Stimulated activated CD8-positive, alpha-beta memory T cell treated with anti-CD3 and anti-CD28 coated beads, Interleukin-15, amount 100 ng/mL, for 4 hours (primary cell): ENCODE measurements at places on chromosomes 12 and 14.

GRCh38 chr12:42704340-42704739, 114.8 kb upstream of the PRICKLE1 start:
- DNase-seq = no peak

DNA sequence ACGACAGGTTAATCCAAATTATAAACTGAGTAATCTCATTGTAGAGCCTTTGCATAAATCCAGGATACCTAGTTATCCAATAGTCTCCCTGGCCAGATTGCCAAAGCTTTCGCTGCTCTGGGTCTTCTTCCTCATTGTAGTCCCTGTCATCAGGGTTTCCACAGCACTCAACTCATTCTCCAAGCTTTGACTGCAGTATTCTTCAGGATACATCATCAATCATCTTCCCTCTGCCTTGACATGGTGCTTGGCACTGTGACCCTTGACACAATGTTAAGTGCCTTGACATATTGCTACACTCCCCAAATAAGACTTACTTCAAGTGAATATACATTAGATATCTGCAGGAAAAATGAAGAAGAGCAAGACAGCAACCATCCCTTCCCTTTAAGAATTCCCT, 60.1 kb upstream of the RESF1 start:
- DNase-seq = no peak

- DNase-seq = no peak
Observed at GRCh38 chr12:121921066-121921465, 2.7 kb downstream of the CFAP251 start.

GRCh38 chr12:43315961-43316360, 236.0 kb downstream of the ADAMTS20 start:
- DNase-seq = no peak

DNA sequence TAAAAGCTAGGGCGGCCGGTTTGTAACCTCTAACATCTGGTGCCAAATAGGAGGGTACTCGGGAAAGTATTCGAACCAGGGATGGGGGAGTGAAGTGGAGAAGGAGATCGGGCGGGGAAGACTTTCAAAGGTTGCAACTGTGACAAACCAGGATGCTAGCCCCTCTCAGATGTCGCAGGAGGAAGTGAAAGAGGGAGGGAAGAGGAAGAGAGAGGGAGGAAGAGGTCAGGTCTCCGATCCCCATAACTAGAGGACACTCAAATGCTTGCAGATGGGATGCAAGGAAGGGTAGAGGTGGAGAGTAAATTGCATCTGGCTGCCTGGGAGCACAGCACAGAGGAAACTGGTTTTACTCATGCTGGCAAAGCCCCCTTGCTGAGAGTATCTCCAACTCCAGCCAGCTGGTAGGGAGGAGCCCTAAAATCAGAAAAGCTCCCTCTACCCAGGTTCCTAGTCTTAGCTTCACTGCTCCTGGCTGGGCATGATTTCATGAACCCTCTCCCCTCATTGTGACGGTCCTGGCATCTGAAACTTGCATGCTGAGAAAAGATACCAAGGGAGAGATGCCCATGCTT, 696.7 kb upstream of the TBX3 start:
- DNase-seq = no peak

- no peak for DNase-seq
Observed at GRCh38 chr12:42607584-42608058, 18.1 kb upstream of the PRICKLE1 start.

DNA sequence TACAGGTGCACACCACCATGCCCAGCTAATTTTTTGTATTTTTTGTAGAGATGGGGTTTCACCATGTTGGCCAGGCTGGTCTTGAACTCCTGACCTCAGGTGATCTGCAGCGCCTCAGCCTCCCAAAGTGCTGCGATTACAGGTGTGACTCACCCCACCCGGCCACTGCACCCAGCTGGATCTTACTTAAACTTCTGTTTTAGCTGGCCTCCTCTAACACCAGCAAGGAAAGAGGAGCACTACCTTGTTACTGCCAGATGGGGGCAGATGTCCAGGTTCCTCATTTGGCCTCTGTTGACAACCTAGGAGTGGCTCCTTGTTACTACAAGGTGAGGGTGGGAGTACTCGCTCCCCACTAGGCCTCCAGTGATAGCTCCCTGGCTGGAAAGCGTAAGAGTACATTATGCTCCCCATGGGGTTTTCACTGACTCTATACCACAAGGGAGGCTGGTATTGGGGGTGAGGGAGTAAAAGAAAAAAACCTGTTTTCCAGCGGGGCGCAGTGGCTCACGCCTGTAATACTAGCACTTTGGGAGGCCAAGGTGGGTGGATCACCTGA, 13.2 kb upstream of the ARF6 start:
- DNase-seq = no peak

DNA sequence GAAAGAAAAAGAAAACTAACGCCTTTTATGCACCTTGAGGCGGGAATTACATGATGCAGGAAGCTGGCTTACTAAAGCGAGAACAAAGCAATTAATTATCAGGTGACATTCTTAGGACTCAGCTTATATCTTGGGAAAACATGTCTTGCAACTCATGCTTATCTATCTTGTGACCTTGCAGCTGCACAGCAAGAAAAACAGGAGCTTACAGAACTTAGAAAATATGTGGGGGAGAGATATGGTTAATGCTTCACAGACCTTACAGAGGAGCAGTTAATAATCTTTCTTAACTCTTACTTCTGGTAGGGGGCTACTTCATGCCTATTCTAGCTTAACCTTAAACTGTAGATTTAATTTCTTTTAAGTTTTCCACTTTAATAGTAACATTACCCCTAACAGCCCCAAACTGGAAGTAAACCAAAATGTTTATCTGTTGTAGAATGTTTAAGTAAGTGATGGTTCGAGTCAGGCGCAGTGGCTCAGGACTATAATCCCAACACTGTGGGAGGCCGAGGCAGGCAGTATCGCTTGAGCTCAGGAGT, 13.2 kb upstream of the OR11G2 start:
- DNase-seq = no peak

DNA sequence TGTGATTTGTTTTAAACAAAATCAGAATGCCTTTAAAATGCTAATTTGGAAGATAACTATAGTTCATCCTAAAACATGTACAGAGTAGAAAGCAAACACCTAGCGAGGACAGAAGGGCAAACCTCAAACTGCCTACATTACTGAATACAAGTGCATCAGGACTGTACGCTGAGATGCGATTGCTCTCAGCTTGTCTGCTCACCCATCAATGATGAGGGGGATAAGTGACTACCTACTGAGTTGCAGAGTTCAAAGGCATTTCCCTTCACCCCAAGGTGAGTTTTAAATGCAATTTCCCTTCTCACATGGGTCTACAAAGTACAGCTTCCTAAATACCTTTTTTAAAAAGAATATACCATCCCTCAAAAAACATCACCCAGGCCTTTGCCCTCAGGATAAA, 52.9 kb downstream of the PHLDA1 start:
- DNase-seq = no peak

GRCh38 chr14:68327231-68327630, 465.6 kb downstream of the ZFP36L1 start:
- DNase-seq = no peak

DNA sequence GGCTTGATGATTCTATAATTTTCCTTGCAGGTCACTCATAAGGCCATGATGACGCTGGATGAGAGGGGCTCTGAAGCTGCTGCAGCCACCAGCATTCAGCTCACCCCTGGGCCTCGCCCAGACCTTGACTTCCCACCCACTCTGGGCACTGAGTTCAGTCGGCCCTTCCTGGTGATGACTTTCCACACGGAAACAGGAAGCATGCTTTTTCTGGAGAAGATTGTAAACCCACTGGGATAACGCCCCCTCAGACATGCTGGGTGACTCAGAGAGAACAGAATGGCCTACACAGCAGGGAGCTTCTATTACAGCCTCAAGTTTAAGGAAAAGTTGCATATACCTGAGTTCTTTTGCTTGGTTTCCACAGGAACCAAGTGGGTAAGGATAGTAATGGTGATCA, 34.3 kb downstream of the SERPINA3 start:
- DNase-seq = no peak

DNA sequence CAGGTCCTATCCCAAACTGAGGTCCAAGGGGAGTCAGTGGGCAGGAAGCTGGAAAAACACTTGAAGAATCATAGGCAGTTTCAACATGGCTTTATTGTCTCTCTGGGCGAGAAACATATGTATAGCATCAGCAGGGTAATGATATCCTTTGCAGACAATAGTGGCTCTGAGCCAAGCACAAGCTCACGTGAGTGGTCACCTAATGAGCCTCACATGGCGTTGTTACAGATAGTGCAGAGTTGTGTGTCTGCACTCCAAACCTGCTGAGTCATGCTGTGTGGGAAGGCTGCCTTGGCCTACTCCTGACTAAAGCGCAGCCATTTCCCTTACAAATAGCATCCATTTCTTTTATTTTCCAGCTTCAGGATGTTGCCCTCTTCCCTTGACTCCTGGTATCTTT, 105.2 kb upstream of the SYT1 start:
- no peak for DNase-seq

GRCh38 chr14:21668377-21668776, 5.2 kb downstream of the OR4E1 start:
- no peak for DNase-seq

GRCh38 chr14:36524874-36525745, 5.1 kb upstream of the NKX2-1 start:
- no peak for DNase-seq

DNA sequence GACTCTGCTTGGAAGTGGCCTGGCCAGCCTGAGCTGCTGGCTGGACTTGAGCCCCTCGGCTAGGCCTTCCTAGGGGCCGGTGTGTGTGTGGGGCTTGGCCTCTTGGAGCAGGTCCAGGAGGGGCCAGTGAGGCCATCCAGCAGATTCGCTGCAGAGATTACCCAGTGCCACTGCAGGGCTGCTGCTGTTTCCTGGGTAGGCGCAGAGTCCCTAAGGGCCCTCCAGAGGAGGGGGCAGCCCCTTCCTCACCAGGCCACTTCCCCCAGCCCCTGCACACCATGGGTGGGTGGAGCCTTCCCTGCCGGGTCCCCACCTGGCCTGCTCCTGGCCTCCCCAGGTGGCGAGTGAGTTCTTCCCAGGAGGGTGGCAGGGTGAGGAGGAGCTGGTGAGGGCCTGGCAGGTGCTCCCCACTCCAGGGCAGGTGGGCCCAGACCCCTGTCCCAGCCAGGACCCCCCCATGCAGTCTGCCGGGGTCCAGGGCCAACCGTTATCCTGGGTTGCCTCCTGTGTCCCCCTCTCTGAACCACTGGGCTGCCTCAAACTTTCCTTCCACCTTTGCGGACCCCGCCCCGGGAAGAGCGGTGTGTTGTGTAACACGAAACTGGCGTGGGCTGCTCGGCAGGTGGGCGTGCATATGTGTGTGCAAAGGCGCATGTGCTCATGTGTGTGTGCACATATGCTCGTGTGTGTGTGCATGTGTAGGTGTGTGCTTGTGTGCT, 25.1 kb downstream of the ASPG start:
- no peak for DNase-seq

DNA sequence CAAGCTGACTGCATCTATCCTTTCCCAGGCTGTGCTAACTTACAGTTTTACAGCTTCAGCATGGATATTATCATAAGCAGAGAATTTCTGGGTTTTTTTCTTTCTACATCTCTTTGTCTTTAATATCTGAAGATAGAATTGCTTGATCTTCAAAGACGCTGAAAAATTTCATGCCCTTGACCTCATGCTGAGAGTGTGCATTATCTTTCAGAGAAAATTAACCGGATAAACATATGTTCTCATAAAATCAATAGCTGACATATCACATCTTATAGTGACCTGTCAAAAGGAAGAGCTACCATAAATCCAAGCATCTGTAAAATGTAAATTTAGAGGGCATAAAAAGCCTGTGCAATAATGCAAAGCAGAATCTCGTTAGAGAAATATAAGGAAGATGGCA, 1704.1 kb upstream of the FLRT2 start:
- DNase-seq = no peak

GRCh38 chr12:130335517-130336392, 1.9 kb upstream of the PIWIL1 start:
- DNase-seq = no peak

DNA sequence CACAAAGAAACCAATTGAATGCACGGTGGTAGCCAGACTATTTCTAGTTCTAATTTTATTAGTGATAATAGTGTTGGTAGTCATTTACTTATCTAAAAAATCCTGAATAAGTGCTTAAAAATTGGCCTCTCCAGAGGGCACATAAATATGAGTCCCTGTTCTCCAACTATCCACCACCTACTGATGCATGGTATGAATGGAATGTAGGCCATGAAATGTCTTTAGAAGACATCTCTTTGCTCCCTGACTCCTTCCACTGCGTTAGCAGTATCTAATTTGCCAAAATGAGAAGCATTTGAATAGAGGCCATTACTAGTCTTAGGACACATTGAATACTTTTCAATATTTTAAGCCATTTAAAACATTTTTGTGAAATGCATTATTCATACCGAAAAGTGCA, 261.7 kb downstream of the LRFN5 start:
- no peak for DNase-seq
